Retina (tissue), 1 donor: ENCODE measurements at places on chromosomes 3 and 15.

DNA sequence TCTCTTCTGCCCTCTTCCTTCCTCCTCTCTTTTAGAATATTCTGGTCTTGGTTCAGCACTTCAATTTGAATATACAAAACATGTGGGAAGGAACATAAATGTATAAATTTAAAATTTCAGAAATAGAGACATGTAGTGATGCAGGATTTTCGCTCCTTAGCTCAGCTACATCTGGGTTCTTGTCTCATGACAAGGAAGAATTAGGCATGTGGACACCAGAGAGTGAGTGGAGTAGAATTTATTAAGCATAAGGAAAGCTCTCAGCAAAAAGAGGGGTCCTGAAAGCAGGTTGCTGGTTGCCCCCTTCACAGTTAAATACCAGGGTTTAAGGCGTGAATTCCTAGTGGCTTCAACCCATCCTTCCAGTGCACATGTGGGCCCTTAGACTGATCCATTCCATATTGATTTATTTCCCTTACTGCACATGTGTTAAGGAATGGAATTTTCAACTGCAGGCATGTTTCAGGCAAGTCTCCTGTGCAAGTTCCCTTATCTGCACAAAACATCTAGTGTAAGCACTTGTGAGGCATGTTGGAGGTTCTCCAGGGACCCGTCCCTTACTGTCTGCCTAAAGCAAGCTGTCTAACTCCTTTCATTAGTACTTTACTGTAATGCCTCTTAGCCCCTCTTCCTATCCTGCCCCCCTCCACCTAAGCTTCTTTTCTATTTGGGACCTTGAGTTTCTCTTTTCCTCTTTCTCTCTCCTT is 133.2 kb upstream of the STRIT1 start:
- DNase-seq, result no peak

- DNase-seq, result no peak
Observed at GRCh38 chr3:64398476-64398875, 173.2 kb upstream of the PRICKLE2 start.

DNA sequence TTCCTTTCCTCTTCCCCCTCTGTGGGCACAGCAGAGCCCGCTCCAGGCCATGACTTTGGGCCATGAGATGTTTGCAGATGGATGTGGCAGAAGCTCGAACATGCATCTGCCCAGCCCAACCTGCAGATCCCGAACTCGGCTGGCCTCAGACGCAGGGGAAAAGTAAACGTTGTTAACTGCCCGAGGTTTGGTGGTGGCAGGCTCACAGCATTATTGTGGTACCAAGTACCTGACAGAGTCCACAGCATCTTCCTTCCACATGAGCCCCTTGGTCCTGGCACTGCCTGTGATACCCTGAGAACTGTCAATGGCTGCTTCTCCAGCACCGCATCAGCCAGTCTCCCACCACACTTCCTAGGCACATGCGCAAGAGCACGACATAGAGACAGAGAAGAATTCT is 424.3 kb downstream of the OCA2 start:
- DNase-seq, result no peak

- DNase-seq, result no peak
Observed at GRCh38 chr3:155327430-155327829, 33.9 kb upstream of the STRIT1 start.

- DNase-seq, result no peak
Observed at GRCh38 chr15:69863446-69863845, 234.3 kb downstream of the TLE3 start.
